ENCODE measurements at places on chromosomes 2 and 18.
A peak's percentile ranks its signal among the peaks of the same experiment; 100 is the strongest.

DNA sequence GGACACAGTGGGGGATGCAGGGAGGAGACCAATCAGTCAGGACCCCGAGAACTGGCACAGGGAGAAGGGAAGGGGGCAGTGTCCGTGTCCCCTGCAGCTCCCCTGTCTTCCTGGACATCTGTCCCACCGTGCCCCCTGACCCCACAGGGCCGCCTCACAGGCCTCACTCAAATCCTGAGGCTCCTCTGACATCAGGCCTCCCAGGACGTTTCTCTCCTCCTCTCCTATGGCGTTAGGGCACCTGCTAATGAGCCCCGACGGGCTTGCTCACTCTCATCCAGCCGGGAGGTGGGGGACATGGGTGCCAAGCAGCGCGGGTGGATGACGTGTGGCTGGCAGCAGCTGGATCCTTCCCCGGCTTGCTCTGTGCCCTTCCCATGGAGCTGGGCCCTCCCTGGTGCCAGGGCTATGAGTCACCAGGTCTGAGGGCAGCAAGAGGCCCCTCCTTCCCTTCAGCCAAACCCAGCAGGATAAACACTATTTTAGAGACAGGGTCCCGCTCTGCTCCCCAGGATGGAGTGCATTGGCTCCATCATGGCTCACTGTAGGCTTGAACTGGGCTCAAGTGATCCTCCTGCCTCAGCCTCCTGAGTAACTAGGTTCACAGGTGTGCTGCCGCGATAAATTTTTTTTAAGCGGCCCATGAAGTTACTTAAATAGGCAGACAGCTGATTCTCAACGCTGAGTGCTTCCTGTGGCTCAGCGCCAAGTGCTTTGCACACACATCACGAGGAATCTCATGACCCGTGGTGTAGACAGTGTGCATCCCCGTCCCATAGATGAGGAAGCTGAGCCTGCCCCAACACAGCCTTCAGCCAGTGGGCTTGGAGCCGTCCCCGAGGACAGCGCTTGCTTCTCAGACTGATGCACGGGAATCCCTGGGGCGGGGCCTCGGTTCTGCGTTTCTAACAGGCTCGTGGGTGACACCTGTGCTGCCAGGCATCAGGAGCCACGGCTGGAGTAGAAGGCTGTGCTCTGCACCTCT is 64.5 kb upstream of the HDAC4 start:
- no peak for DNase-seq

- no peak for DNase-seq
These were observed 158.9 kb downstream of the DOK6 start for GRCh38 chr18:69559604-69560003.

DNA sequence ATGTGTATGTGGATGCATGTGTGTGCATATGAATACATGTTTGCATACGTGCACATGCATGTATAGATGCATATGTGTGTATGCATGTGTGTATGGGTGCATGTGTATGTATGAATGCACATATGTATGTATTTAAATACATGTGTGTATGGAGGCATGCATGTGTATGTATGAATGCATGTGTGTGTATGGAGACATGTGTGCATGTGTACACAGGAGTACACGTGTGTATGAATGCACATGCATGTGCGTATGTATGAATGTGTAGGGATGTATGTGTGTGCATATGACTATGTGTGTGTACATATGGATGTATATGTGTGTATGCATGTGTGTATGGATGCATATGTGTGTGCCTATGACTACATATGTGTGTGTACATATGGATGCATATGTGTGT is 51.9 kb downstream of the DCDC2C start:
- no peak for DNase-seq

- no peak for DNase-seq
These were observed 134.5 kb downstream of the NEDD4L start for GRCh38 chr18:58178511-58178910.

GRCh38 chr2:101832114-101832513 is 134.6 kb downstream of the MAP4K4 start:
- no peak for DNase-seq

GRCh38 chr2:176637486-176638166 is 368.4 kb downstream of the MTX2 start:
- DNase-seq: peak; percentile 4

DNA sequence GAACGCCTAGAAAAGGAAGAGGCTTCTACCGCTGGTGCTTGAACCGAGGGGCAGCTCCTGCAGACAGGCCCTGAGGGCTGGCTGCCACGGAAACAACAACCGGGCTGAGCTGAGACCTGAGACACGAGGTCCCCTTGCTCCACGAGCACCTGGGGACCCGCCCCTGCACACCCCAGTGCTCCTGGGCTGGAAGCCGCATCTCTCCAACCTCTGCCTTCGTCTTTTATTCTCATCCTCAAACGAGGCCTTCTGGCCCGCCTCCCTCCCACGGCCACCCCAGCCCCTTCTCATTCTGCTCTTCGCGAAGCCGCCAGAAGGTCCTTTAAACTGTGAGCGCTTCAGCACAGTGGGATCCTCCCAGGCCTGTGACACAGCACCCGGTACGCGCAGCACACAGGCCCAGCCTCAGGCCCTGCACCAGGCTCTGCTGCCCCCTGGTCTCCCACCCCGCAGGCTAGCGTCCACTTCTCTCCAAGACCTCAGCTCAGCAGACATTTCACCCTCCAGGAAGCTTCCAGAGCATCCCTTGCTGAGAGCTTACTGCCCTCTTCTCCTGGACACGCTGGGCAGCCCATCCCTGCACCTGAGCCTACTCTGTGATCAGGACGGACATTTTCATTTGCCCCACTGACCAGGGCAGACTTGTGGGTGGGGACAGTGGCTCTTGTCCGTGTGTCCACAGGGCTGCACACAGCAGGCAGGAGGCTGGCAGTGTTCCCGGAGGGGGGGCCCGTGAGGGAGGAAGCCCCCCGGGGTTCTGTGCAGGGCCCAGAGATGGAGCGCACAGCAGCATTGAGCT is 149.7 kb downstream of the PXDN start:
- no peak for DNase-seq

DNA sequence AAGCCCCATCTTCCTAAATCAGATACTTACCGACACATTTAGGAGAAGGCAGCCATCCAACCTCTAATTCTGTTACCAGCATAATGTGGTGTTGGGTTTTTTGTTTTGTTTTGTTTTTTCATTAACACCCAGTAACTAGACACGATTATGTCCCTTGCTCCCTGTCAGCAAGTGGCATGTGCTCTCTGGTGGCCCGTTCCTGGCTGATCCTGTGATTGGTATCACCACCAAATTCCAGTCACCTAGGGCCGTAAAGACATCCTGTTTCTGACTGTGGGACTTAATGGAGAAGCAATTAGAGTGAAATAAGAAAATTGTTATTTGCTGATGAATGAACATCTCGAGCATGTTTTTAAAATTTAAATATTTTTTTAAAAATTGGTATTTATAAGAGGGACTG is 5.9 kb upstream of the DLX1 start:
- no peak for DNase-seq

DNA sequence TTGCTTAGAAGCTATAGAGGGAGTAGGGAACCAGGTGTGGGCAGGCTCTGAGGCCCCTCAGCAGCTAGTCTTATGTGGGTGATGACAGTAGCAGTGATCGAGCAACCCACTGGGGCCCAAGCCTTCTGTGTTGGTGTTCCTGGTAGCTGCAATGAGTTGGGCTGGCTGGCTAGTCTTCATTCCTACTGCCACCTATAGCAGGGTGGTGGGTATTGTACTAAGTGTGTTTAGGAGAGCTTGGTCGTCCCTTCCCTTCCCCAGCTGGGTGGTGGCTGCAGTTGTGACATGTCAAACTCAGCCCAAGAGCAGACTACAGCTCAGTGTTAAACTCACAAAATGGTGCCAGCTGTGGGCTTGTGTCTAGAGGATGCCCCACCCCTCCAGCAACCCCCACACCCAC is 486.1 kb upstream of the UBE2E3 start:
- DNase-seq: no peak

DNA sequence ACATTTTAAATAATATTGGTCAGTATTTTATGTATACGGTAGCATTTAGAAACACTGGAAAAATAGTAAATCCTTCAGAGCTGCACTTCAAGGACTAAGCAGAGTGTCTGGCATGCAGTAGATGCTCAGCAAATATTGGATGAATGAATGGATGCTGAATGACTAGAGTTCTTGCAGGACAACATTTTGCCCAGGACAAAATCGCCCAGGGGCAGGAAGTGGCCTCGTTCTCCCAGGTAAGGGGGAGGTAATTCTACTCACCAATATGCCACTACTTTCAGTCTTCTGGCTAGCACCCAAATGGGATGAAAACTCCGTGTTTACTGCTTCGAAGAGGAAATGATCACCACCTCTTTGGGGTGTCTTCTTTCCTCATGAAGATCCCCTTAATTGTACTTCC is 4.0 kb upstream of the DGUOK start:
- no peak for DNase-seq

DNA sequence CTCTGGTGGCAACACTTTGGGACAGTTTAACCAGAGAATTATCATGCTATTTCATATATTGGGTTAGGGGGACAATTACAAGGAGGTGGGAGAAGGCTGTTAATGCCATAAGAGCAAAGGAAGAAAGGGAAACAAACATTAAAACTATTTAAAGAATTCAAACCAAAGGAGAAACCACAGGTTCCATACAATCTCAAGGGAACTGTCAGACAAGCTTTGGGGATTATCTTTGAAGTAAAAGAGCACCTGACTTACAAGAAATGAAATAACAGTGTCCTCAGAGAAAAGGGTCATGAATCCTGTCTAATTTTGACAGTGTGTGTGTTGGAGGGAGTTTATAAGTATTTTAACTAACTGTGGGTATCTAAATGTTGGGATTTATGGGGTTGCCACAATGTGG is 44.4 kb downstream of the CERS6 start:
- DNase-seq: no peak

GRCh38 chr2:170323743-170324142 is 145.8 kb downstream of the MYO3B start:
- no peak for DNase-seq

GRCh38 chr2:17171446-17172049 is 346.7 kb downstream of the RAD51AP2 start:
- DNase-seq: no peak

DNA sequence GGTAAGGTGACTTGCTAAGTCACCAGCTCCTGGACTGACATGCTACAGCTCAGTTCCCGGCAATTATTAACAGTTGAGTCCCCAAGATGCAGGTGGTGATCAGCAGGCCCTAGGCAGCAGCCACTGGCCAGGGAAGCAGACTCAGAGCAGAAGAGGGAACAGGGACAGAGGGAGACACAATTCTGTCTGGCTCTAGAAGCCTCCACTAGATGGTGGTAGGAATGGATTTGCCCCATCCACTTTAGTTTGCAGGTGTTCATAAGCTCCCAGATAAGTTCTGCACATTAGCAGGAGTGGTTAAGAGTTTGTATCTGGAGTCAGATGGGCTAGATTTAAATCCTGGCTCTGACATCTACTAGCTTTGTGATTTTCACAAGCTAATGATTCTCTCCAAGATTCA is 25.5 kb upstream of the SLC1A4 start:
- DNase-seq: no peak

DNA sequence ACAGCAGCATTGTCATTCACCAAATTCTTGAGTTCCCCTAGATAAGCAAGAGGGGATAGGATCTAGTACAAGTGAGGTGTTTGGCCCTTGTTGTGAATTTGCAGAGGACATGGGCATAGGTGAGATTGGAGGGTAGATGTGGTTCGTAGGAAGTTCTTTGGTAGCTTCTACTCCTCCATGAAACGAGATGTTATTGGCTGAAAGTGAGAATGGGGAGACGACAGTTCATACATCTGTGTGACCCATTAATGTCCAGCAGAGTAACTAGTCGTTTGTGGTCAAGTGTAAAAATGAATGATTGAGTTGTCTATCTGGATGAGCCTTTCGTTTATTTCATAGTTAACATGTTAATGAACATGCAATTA is 90.4 kb downstream of the UBE2E3 start:
- no peak for DNase-seq

DNA sequence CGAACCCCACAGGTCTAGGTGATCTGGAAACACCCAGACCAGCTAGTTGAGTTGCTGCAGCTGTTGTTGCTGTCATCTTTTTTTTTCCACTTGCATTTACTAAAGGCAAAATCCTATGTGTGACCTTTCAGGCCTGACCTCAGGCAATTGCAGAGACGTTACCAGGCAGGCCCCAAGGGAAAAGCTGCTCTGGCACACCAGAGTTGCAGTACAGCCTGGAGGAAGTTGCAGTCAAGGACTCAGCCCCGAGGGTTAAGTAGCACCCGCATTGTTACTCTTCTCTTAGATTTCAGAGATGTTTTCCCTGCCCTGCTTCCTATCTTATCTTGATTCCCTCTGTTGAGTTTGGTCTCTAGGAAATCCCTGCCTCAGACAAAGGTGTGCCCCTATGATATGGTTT is 45.2 kb upstream of the SMAD2 start:
- DNase-seq: no peak

DNA sequence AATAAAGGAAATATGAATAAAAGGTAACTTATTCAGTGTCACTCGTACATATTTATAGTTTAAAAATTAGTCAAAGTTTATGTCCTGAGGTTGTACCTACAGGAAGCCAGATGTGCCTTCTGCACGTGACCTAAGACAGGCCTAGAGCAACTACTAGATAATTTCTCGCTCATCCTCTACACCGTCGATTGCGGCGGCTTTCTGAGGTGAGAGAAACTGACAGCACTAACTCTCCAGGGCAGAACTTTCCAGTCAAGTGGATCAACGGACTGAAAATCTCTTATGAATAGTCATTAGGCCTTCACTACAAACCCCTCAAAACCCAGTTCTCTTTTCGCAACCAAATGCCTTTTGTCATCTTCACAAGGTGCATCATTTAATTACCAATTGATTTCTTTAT is 54.2 kb downstream of the ZEB2 start:
- DNase-seq: no peak

DNA sequence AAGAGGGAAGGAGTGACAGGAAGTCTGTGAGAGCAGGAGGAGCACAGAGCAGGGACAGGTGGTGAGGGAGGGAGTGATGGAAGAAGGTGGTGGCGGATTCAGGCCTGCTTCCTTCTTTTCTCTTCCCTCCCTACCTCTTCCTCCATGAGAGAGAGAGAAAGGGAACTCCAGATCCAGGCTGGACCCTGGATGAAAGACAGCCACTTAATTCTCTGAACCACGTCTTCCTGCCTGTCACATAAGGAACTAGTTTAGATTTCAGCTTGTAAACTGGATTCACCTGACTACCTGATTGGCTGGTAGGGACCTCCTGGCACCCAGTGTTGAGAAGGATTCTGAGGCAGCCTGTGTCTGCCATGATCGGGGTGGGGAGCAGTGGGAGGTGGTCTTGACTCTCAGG is 48.9 kb downstream of the PAX8 start:
- no peak for DNase-seq

DNA sequence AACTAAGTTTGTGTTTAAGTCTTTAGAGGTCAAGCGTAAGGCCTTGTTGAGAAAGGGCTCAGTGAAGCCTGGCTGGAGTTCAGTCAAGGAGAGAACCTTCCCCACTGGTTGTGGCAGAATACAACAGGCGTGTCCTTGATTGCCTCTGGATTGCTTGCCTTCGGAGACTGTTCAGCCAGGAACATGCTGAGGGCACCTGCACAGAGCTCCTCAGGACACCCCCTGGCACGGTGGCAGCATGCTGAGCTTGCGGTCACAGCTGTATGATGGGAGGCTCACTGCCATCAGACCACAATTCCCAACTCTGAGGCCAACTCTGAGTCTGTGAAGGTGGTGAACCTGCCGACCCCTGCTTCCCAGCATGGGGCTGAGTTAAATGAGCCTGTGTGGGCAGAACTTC is 130.0 kb downstream of the LPIN1 start:
- no peak for DNase-seq

- DNase-seq: no peak
These were observed 36.6 kb upstream of the METAP1D start for GRCh38 chr2:171963198-171963597.

- no peak for DNase-seq
These were observed 47.8 kb downstream of the TRAPPC12 start for GRCh38 chr2:3427272-3427671.
